Aorta (tissue), 5 donors: ENCODE measurements at places on chromosomes 1 and 21.

- no peak for DNase-seq
Measured at GRCh38 chr1:44035726-44036408, 4.6 kb upstream of the SLC6A9 start.

DNA sequence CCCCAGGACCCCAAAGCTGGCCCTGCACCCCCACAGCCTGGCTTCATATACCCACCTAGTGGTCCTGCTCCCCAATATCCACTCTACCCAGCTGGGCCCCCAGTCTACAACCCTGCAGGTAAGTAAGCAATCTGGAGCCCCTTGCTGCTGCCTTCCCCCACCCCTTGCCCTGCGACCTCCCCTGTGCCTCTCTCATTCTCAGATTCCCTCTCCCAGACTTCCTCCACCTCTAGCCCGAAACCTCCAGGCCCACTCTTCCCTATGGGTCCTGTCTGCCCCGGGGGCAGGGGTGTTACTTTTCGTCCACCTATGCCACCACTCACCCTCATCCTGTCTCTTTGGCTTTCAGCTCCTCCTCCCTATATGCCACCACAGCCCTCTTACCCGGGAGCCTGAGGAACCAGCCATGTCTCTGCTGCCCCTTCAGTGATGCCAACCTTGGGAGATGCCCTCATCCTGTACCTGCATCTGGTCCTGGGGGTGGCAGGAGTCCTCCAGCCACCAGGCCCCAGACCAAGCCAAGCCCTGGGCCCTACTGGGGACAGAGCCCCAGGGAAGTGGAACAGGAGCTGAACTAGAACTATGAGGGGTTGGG lies 2.9 kb downstream of the SHISA4 start:
- no peak for DNase-seq

DNA sequence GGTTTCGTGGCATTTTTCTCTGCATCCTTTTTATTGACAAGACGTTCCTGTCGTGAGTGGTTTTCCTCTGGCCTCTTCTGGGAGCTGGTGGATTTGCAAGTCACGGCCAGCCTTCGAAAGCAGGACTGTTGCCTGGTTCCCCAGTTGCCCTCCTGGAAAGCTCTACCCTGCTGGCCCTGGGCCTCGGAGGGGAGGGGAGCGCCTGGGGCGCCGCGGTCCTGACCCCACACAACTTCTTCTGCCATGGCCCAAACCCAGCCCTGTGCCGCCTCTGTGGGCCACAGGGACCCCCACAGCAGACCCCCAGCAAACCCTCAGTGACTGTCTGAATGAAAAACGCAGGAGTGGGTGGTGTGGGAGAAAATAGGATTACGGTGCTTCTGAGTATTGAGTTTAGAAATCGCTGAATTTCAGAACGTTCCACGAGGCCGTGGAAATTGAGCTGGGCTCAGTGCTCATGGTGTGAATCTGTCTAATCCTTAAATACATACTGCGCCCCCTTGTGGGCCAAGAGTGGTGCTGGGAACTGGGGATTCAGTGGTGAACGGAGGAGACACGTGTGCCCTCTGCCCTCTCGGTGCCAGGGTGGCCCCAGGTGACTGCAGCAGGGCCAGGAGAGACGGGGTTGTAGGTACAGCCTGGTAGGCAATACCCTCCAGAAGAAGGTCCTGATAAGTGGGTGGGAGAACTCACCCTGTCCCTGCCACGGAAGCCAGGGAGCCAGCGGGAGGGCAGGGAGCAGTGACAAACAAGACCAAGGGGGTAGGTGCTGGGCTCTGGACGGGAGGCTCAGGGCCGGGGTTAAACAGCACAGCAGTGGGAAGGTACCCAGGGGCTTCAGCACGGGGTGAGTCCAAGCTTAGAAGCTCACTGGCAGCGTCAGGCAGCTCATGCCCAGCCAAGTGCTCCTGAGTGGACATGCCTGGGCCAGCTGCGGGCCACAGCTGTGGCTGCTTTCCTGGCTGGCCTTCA lies 101.2 kb upstream of the COL6A1 start:
- DNase-seq: peak; percentile 78

DNA sequence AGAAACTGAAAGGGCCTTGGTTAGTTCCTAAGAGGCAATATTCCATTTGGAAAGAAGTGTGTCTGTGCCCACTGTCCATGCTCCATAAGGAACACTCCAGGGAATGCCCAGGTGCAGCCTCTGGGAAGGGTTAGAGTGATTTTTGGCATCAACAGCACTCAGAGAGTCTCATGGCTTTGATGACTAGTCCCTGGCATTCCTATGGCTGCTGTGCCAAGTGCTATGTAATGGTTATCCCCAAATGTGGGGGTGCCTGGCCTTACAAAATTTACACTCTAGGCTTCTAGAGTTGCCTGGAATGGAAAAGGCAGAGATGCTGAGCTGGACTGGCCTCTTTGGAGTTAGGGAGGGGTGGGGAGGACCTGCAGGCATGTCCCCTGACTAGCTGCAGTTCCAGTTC lies 75.0 kb upstream of the BCAR3 start:
- DNase-seq: no peak

DNA sequence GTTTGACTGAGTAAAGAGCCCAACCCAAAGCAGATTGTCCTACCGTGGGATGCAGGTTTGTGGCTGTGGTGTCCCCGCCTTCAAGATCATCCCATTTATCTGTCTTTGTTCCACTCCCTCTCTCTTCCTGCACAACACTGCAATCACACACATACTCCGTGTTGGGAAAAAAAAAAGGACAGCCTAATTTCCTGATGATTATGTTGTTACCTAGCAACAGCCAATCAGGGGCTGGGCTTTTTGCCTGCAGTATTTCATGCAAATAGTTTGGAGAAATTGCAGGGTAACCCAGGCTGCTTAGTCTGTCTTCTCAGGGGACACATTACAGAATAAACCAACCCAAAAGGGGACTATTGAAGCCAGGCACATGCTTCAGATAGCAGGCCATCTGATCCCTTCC lies 38.3 kb downstream of the PHC2 start:
- no peak for DNase-seq

DNA sequence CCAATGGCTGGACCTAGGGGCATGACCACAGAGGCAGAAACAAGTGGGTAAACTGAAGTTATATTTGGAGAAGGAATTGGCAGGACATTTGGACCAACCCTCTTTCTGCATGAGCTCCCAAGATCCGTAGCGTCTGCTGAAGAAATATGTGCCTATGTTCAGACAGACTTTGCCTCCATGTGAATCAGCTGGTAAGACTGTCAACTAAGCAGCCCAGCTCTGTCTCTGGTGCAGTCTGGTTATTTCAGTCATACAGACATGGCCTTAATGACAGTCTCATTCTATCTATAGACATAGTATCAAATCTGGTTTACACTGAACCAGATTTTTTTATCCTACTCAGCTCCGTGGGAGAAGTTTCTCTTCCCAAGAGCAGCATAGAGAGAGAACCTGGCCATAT lies 63.1 kb upstream of the PBX1 start:
- no peak for DNase-seq

DNA sequence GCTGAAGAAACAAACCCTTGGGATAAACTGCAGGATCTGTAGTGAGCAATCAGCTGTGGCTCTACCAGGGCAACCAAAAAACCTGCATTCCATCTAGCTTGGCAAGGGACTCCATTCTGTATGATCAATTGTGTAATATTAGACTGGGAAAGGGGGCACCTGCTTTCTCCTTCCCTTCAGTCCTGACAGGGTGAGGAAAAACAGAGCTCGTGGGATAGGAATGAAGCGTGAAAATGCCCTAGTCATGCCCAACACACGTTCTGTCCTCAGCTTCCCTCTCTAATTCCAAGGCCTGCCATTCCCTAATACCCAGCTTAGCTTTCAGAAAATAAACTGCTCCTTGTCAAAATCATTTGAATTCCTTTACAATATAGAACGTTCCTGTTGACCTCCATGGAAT lies 442.3 kb downstream of the PLPP3 start:
- no peak for DNase-seq

- DNase-seq: no peak
Measured at GRCh38 chr1:173241528-173242347, 34.6 kb upstream of the TNFSF4 start.

DNA sequence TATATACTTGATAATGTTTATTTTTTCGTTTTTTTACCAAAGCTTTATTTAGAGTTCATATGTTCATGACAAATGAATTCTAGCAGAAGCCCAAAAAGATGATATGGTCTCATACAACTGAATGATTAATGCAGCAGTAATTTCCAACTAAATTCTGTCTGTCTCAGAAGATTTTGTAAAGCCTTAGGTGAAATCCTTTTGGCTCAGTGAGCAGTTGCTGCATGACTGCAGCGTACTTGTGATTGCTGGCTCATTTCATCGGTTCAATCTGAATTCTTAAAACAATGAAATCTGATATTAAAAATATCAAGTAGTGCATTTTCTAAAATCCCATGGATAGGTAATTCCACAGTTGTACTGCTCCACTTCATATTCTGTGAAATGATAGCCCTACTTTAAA lies 73.2 kb downstream of the AK5 start:
- no peak for DNase-seq
